NCI-H748 treated with DMSO at 0.1 percent for 48 hours (cell line): ENCODE measurements at places on chromosomes 5 and 9.

- DNase-seq = no peak
Measured at GRCh38 chr5:154109416-154110106, 70.8 kb downstream of the MFAP3 start.

DNA sequence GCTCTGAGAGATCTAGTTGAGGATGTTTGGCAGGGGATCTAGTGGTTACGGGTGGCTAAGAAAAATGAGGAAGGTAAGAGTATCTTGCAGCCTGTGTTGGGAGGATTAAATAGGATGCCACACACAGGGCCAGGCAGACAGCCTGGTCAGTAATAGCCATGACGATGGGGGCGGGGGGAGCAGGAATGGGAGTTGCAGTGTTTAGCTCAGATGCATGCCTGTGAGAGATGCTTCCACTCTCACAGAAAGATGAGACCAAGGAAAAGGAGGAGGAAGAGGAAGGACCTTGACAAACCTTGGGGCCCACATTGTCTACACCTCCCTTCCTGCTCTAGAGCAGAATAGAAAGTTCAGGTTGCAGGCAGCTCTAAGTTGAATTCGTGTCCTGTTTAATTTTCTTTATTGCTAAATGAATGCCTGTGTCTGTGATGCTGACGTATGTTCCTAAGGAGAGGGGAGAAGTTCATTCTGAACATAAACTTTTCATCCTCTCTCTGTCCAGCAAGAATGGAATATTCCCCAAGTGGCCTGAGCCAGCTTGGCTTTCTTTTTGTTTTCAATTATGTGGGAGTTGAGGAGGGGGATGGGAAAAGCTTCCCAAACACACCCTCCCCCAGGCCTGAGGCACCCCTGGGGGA is 28.7 kb downstream of the TGFBI start:
- no peak for DNase-seq

GRCh38 chr5:98705841-98706240 is 67.6 kb upstream of the RGMB start:
- no peak for DNase-seq

DNA sequence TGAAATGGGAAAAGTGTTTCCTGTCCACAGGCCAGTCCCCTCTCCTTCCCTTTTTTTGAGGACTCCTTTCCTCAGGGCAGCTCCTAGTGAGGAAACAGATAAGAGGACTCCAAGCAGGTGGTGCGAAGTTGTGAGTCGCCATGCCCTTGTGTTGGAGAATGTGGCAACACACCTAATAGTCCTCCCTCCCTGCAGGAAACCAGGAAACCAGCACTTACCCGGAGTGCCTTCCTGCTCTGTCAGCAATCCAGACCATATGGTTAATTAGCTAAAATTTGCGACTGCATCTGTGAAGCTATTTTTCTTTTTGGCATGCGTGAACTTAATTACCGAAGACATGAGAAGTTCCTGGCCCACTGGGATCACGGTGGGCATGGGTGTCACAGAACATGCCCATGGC is 69.9 kb downstream of the TRIM32 start:
- no peak for DNase-seq

DNA sequence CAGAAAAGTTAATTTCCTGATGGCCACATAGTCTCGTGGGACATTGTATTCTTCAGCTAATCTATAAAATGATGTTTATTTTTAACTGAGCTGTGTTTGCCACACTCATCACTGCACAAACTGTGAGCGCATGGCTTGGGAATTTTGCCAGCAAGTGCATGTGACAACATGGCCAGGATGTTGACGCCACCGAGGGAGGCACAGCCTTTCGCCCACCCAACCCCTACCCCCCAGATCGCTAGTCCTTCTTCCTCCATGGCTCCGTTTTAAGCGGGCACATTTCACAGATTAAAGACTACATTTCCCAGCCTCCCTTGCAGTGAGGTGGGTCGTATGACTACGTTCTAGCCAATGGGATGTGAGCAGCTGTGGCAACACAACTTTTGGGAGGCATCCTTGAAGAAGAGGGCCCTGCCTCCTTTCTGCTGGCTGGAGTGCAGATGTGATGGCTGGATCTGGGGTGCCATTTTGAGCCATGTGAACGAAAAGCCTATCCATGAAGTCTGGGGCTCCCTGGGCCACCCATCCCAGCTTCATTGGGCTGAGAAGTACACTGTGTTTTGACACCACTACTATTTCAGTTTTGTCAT is 7.9 kb downstream of the NRARP start:
- DNase-seq = peak; percentile 55

DNA sequence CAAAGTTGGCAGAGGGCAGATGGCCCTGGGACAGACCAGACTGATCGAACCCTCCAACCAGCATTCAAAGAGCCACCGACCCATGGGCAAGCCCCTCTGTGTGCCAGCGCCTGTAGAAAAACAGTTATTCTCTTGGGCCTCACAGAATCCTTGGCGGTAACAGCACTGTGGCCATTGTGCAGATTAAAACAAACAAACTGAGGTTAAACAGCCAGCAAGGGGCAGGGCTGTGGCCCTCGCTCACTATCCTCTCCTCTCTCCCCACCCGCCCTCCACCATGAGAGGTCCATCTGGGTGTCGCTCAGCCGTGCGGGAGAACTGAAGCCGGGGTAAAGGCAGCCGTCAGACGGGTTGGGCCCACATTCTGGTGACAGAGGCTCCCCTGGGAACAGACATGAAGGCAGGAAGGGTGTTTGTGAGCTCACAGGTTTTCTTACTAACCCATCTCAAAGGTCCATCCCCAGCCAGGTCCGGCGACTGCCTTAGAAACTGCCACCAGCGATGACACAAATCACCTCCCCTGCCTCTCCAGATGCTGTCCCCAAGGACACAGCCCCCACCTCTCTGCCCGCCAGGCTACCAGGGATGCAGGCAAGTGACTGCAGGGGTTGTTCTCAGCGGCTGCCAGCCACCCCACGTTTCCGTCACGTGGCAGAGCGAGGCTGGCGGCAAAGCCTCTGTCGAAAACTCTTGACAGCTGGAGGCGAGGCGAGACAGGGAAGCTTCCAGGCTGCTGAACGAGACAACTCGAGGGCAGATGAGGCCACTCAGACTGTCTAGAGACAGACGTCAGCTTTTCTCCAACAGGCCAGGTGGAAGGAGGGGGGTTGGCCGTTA is 75.8 kb upstream of the SARDH start:
- no peak for DNase-seq

- DNase-seq = no peak
Measured at GRCh38 chr5:178206166-178207101, 2.1 kb downstream of the HNRNPAB start.
